ENCODE measurements at places on chromosomes 1 and 21.
A peak's percentile ranks its signal among the peaks of the same experiment; 100 is the strongest.

DNA sequence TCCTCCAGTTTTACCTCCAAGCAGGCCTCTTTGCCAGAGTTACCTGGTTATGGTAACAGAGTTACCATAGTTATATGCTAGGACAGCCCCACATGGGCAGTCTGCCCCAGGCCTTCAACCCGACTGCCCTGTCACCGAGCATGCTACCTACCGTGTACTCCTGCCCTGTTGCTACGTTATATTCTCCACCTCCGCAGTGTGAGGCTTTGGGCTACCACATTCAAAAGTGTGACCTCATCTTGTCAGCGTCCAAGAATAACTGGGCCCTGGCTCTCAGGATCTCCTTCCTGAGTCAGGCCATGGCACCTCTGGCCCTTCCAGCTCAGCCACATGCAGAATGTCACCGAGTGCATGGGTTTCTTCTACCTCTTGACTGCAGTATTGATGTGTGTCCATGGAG is 8.9 kb downstream of the MAPKAPK2 start:
- no peak for DNase-seq
- H3K4me3 ChIP-seq, result no peak overlapping the region
- no peak overlapping the region for H3K27ac ChIP-seq
- H3K36me3 ChIP-seq, result no peaks in the 10 kb centered on the region

DNA sequence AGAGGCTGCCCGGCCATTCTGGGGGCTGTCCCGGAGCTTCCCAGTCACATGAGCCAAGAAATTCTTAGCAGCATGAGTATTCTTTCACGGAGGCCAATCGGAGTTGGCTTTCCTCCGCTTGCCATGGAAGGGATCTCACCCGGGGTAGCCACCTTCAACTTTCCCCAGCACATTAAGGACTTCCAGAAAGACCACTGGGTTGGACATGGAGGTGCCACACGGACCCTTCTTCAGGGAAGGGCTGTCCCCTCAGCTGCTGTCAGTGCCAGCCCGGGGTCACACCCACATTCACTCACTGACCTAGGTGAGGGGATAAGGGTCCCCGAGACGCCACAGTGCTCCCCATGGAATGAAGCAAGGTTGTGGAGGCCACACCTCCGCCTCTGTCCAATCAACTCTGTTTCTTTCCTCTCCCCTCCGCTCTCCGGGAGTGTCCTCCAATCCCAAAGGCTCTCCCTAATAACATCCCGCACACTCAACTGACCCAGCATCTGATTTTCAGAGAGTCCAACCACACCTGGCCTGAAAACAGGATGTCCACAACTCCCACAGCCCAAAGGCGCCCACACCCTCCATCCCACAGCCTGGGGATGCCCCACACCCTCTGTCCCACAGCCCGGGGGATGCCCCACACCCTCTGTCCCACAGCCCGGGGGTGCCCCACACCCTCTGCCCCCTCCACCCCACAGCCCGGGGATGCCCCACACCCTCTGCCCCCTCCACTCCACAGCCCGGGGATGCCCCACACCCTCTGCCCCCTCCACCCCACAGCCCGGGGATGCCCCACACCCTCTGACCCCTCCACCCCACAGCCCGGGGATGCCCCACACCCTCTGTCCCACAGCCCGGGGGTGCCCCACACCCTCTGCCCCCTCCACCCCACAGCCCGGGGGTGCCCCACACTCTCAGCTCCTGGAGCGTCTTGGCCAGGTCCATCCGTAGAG is 19.4 kb downstream of the RSPH1 start:
- no peak overlapping the region for H3K27ac ChIP-seq
- H3K27me3 ChIP-seq, result no peaks in the 10 kb centered on the region
- H3K4me3 ChIP-seq, result no peak overlapping the region

- no peak overlapping the region for H3K4me3 ChIP-seq
- DNase-seq, result no peak
- no peaks in the 10 kb centered on the region for H3K4me1 ChIP-seq
- H3K27ac ChIP-seq, result no peak overlapping the region
- no peaks in the 10 kb centered on the region for H3K36me3 ChIP-seq
These were observed 1.9 kb downstream of the PLCH2 start for GRCh38 chr1:2477791-2478499.

DNA sequence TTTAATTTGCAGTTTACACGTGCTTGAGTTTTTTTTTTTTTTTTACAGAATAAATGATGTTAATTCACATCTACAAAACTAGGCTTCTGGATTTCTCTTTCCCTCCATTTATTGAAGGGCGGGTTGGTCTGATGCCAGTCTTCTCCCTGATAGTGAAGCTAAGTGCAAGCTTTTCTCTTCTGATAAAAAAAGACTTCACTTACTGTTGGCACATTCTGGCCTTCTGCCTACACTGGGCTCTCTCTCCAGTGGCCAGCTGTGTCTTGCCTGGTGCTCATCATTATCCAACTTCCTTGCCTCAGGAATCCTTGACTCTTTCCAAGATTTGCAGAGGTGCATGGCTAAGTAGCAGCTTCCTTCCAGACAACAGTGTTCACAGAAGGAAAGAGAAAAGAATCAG is 7.6 kb upstream of the RAP1A start:
- H3K4me1 ChIP-seq, result no peaks in the 10 kb centered on the region
- no peak for DNase-seq
- H3K27me3 ChIP-seq, result no peaks in the 10 kb centered on the region
- H3K27ac ChIP-seq, result no peak overlapping the region
- no peak overlapping the region for H3K4me3 ChIP-seq

GRCh38 chr1:165182975-165183374 is 173.5 kb downstream of the LMX1A start:
- H3K4me1 ChIP-seq, result no peaks in the 10 kb centered on the region
- H3K27ac ChIP-seq, result no peak overlapping the region
- no peak for DNase-seq
- H3K36me3 ChIP-seq, result no peaks in the 10 kb centered on the region
- no peak overlapping the region for H3K4me3 ChIP-seq

DNA sequence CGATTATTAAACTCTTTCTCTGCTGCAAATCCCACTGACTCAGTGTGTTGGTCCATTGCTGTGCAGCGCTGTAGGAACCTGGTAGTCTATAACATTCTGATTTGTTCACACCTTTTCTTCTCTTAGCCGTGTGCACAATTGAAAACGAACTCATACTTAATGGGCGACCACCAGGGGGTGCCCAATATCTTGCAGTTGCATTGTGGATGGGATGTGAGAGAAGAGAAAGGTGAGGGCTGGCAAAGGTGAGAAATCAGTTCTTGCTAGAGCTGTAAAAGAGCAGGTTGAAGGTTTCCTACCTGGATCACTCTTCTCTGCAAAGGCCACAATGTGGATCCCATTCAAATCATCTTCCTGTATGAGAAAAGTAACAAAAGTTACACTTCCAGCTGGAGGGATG is 51.0 kb downstream of the CASQ2 start:
- no peak overlapping the region for H3K27ac ChIP-seq
- H3K4me1 ChIP-seq, result peaks cover 2% of the 10 kb centered on the region

- H3K36me3 ChIP-seq, result no peaks in the 10 kb centered on the region
- no peak overlapping the region for H3K27ac ChIP-seq
- H3K4me3 ChIP-seq, result no peak overlapping the region
- DNase-seq, result peak; percentile 79
- H3K27me3 ChIP-seq, result no peaks in the 10 kb centered on the region
These were observed 357.8 kb upstream of the SGIP1 start for GRCh38 chr1:66176012-66176715.

DNA sequence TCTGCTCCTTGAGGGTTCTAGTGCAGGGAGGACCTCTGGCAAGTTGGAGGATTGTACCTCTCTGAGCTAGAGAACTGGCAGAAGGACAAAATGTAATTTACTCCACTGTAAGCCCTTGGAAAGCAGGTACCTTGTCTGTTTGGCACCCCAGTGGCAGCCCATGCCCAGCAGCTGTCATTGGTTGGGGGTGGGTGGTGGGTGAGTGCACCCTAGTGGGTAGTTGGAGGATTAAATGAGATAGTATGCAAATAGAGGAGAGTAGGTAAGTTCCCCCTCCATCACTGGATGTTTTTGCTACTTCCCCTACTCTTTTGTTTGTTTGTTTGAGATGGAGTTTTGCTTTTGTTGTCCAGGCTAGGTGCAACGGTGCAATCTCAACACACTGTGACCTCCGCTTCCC is 69.8 kb downstream of the RYR2 start:
- H3K4me3 ChIP-seq, result no peak overlapping the region
- no peaks in the 10 kb centered on the region for H3K27me3 ChIP-seq
- DNase-seq, result peak; percentile 16
- H3K4me1 ChIP-seq, result peaks cover 2% of the 10 kb centered on the region

Measured in mesendoderm (in vitro differentiated cells).